ENCODE measurements at places on chromosomes 13 and 19.

DNA sequence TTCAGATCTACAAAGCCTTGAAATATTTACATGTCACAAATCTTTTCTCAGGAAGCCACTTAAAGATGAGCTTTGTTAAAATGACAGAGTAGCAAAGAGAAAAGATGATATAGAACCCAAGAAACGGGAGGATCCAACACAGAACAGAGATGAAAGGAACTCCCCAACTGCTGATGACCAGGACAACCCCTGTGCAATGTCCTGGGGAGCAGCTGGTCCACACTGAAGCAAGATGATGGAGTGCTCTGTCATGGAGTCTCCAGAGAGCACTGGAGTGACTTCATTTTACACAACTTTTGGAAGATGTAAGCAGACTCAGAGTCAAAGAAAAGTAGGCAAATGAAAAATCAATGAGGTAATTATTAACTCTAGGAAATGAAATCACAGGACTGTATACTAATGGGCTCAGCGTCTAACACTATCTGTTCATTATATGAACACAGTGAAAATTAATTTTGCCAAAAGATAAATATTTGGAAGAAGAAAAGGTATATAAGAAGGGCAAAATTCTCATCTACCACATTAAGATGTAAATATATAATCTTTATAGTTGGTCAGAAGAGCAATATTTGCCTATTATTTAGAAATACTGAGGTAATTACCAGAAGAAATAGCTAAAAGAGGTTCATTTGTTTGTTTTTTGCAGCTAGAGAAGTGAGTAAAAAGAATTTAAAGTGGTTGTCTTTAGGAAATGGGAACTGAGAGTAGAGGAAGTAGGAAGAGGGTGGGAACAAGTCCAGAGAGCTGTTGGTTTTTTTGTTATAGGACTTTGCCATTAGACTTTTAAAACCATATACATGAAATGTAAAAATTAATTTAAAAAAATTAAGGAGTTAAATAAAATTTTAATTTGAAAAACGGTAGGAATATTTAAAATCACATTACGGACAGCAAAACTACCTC, 30.5 kb downstream of the MTRF1 start:
- DNase-seq, result no peak

DNA sequence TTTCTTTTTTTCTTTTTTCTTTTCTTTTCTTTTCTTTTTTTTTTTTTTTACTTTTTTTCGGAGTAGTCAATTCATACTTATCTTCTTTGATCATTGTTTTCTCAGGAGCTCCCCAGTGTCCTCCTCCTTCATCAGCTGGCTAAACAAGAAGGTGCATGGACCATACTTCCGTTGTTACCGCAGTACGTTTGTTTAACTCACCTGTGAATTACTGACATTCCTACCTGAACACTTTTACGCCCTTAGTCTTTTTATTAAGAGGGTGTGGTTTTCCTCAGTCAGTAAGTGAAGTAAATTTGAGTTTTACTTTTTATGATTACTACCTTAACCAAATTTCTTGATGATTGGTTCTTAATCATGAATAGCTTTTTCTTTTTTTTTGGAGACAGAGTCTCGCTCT, 47.1 kb downstream of the B3GLCT start:
- no peak for DNase-seq

DNA sequence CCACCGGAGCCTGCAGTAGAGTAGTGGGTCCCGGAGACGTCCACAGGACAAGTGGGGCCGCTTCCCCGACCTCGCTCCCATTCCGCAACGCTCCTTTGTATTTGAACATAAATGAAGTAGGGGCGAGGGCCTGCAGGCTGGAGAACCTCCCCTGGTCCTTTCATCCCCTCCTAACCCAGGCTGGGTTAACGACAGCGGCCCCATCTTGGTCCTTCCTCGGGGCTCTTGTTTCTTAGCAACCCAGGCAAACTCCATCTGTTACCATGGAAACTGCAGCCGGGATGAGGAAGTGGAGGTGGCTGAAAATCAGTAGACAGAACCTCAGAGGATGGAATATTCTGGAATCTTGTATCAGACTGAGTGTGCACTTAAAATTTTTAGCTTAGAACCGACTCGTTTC, 132.6 kb upstream of the USP29 start:
- no peak for DNase-seq

- no peak for DNase-seq
Observed at GRCh38 chr13:32031815-32032370, 319 bp downstream of the FRY start.

- no peak for DNase-seq
Observed at GRCh38 chr19:19410553-19411550, 5.4 kb downstream of the GATAD2A start.

GRCh38 chr19:10896851-10897526, 25.6 kb downstream of the CARM1 start:
- no peak for DNase-seq

DNA sequence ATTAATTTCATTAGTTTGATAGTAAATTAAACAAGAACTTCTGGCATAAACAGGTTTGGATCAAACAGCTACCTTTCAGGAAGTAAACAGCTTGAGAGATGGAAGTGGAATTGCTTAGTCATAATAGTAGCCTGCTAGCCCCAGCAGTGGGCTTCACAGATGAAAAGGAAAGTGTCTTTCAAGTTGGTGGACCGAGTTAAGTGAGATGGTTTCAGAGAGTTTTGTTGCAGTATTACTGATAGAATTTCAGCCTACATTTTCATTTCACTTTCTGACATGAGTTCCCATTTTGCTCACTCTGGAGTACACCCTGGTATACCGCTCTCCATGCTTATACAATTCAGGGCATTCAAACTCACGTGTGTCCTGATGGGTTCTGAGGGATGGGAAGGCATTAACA, 2.0 kb upstream of the PTOV1 start:
- no peak for DNase-seq

DNA sequence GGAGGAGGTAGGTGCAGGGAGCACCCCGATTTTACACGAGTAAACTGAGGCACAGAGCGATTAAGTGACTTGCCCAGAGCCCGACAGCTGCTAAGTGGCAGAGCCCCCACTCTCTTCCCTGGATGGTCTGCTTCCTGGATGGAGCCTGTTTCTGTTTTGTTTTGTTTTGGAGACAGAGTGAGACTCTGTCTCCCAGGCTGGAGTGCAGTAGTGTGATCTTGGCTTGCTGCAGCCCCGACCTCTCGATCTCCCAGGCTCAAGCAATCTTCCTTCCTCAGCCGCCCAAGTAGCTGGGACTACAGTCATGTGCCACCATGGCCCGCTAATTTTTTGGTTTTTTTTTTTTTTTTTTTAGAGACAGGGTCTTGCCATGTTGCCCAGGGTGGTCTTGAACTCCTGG, 17.3 kb downstream of the BICRA start:
- no peak for DNase-seq

DNA sequence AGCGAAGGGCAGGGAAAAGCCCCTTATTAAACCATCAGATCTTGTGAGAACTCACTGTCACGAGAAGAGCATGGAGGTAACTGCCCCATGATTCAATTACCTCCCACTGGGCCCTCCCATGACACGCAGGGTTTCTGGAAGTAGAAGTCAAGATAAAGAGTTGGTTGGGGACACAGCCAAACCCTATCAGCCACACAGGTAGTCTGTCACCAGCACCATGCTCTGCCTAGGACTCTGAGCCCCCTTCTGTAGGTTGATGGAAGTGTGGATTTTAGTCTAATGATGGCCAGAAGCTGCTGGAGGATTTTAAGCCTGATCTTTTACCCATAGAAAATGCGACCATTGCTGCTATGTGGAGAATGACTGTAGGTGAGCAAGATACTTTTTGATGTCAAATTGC, 60.8 kb downstream of the ARHGEF7 start:
- DNase-seq, result no peak

- no peak for DNase-seq
Observed at GRCh38 chr19:13951799-13952153, 533 bp upstream of the DCAF15 start.

DNA sequence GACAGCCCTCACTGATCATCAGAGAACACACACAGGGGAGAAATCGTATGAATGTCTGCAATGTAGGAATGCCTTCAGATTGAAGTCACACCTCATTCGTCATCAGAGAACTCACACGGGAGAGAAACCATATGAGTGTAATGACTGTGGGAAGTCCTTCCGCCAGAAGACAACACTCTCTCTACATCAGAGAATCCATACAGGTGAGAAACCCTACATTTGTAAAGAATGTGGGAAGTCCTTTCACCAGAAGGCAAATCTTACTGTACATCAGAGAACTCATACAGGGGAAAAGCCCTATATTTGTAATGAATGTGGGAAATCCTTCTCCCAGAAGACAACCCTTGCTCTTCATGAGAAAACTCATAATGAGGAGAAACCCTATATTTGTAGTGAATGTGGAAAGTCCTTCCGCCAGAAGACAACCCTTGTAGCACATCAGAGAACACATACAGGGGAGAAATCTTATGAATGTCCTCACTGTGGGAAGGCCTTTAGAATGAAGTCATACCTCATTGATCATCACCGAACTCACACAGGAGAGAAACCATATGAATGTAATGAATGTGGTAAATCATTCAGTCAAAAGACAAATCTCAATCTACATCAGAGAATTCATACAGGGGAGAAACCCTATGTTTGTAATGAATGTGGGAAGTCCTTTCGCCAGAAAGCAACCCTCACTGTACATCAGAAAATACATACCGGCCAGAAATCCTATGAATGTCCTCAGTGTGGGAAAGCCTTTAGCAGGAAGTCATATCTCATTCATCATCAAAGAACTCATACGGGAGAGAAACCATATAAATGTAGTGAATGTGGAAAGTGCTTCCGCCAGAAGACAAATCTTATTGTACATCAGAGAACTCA, 32.5 kb downstream of the ZNF567 start:
- no peak for DNase-seq

GRCh38 chr19:3459089-3459881, 21.0 kb downstream of the SMIM24 start:
- peak; percentile 53 for DNase-seq

- no peak for DNase-seq
Observed at GRCh38 chr19:42174958-42175734, 42.3 kb downstream of the DEDD2 start.

DNA sequence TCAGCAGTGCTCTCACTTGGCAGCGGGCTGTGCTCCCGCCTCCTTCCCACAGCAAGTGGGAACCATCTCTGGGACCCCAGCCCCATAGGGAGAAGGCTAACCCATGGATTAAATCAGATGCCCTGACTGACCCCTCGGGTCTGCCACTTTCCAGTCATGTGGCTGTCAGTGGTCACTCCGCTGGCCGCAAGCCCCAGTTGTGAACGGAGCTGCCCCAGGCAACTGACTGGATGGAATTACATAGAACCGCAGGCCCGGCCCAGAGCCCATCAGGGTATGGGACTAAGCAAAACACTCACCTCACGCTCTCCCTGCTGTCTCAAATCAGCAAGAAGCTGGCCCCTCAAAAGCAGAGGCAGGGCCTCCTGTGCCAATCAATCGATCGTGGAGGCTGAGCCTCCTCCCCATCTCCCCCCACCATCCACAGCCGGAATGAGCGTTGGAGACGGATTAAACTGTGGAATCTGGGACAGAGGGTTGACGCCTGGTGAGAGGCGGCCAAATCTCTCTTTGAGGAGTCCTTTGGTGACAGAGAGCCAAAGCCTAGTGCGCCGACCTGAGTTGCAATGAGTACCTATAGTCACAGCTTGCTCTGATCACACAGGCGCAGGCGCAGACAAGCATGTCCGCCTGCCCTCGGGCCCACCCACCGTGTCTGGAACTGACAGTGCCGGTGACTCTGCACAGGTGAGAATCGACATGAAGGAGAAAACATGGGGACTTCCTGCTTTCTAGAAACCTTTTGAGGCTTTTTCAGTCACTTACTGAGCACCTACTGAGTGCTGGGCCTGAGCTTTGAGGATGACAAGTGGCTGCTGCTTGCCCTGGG, 38.7 kb downstream of the PBX4 start:
- DNase-seq, result no peak

- no peak for DNase-seq
Observed at GRCh38 chr19:6242677-6243076, 37.1 kb downstream of the MLLT1 start.

GRCh38 chr19:17419154-17419620, 660 bp upstream of the MVB12A start:
- DNase-seq, result no peak

GRCh38 chr19:14370169-14370939, 10.9 kb upstream of the ADGRE5 start:
- no peak for DNase-seq

- no peak for DNase-seq
Observed at GRCh38 chr19:18440415-18440877, 2.5 kb upstream of the ISYNA1 start.

Data from posterior cingulate gyrus (tissue), 11 donors.